ENCODE measurements at places on chromosomes 1 and 21.

- no peak for DNase-seq
Observed at GRCh38 chr1:66168467-66168887, 365.5 kb upstream of the SGIP1 start.

DNA sequence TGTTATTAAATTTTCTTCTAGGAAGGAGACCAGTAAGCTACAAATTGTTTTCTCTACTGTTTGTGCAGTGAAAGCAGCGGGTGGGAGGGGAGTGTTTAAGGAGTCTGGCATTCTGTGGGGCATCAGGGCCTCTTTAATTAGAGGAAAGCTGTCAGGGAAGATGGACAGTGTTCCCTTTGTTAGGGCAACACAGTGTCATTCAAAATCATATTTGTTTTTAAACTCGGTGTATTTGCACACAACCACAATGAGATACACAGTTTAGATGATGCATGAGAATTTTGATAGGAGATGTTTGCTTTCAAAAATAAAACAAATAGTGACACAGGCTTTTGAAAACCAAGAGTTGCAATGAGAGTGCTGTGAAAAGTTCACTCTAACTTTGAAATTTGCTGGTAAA, 15.1 kb upstream of the ST6GALNAC3 start:
- DNase-seq: no peak

- DNase-seq: no peak
Observed at GRCh38 chr1:156493742-156494141, 6.8 kb downstream of the MEF2D start.

GRCh38 chr1:61570191-61570590, 154.8 kb downstream of the TM2D1 start:
- DNase-seq: no peak

- DNase-seq: peak; percentile 75
Observed at GRCh38 chr1:244409701-244410100, 42.0 kb downstream of the ADSS2 start.

- DNase-seq: no peak
Observed at GRCh38 chr1:7224081-7224534, 438.9 kb downstream of the CAMTA1 start.

DNA sequence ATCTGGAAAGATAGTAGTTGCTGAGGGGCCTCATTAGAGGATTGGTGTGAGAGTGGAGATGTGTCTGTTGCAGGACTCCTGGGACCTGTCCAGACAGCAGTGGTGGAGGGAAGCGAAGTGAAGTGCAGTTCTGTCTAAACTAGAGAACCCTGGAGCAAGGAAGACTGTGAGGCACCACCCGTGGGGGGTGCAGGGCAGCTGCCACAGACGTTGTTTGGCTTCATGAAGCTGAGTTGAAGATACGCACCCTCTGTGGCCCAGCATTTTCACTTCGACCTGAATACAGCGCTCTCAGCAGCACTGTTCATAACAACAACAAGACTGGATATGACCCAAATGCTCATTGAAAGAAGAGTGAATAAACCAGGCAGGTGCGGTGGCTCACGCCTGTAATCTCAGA, 29.3 kb downstream of the ABCG1 start:
- no peak for DNase-seq

DNA sequence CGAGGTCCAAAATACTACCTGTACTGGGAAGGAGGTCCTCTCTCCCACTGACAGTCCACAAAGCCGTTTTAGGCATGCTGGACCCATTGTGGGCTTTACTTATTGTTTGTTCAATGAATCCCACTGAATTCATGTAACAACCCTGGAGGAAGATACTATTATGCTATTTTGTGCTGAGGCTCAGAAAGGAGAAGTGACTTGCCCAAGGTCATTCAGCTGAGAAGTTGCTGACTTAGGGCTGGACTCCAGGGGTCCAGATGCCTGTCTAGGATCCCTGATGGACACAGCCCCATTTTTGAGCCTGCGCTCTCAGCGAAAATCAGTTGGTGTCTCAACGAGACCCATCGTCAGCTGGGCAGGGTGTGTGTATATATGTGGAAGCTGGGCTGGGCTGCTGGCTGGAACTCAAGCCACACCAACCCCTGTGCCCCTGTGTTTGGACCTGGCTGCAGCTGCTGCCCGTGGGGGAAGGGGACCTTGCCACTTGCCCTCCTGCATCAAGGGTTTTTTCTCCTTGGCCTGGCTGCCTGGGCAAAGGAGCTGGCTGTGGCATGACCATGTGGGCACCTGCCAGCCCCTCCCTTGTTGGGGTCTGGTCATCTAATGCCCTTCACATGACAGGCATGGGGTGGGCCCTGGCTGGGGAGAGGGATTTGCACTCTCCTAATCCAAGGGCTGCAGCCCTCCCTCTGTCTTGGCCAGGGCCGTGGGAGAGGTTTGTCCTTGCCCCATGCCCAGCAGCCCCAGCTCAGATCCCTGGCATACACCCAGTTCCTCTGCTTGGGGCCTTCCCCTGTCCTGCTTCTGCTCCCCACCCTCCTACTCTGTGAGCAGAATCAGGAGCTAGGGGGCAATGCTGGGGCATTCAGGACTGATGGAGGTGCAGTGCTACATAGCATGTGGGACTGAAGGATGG, 15.0 kb downstream of the KCNQ4 start:
- no peak for DNase-seq

GRCh38 chr1:36342426-36343185, 19.2 kb upstream of the EVA1B start:
- DNase-seq: peak; percentile 36

GRCh38 chr21:17238468-17238867, 274.4 kb upstream of the CXADR start:
- no peak for DNase-seq

DNA sequence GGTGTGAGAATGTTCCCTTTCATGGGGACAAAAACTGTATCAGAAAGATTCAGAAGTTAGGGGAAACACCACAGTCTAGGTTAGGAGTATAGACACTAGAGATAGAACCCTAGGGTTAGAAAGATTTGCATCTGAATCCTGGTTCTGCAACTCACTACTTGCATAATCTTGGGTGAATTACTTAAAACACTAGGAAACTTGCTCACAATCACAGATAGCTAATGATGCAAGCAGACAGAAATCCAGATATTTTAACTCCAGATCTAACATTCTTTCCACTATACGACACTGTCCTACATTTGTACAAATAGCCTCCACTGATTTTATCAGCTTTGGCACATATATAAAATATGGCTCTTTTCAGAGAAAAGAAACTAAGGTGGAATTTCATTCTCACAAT, 30.8 kb upstream of the GLIS1 start:
- DNase-seq: no peak

GRCh38 chr1:208057056-208057455, 146.1 kb upstream of the CD34 start:
- DNase-seq: no peak

GRCh38 chr1:213976665-213977485, 10.9 kb upstream of the PROX1 start:
- DNase-seq: no peak

Data from MV-4-11 (cell line).